ENCODE measurements at places on chromosomes 3 and 15.

DNA sequence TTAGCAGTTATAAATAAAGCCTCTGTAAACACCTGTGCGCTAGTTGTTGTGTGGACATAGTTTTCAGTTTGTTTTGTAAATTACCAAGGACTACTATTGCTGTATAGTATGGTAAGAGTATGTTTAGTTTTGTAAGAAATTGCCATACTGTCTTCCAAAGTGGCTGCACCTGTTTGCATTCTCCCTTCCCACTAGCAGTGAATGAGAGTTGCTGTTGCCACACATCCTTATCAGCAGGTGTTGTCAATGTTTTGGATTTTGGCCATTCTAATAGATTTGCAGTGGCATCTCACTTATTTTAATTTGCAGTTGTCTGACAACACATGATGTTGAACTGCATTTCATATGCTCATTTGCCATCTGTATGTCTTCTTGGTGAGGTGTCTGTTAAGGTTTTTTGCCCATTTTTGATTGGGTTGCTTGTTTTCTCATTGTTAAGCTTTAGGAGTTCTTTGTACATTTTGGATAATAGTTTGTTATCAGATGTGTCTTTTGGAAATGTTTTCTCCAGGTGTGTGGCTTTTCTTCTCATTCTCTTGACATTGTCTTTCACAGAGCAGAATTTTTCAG lies 14.9 kb downstream of the TCAIM start:
- DNase-seq, result no peak

DNA sequence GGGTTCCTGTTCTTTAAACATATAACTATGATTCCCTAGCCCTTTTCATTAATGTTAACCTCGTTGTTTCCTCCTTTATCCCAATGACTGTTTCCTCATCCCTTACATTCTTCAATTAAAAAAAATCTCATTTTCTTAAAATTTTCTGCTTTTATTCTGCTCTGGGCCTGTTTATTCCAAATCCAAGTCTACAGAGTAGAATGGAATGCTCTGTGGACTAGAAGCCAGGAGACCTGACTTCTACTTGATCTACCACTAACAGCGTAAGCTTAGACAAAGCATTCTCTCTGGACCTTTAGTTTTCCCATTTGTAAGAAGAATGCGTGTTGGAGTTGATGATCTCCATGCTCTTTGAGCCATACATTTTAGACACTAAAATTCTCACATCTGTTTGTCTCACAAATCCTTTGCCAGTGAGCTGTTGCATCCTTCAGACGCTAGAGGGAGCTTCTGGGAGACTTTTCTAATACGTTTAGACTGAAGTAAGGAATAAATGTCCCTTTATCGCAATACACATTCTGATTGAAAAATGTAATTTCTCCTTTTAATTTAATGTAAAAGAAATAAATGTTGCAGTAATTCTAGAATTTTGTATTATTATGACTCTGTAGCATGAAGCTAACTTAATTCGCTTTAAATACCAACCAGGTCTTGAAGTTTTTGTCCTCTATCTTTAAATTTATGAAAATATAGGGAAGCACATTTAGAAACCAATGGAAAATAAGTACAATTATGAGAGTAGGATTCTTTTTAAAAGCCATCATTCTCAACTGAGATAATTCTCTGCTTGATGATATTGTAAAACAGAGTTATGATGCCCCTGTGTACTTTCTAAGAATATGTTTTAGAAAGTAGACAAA lies 21.7 kb upstream of the GMNC start:
- peak; percentile 53 for DNase-seq

- no peak for DNase-seq
Observed at GRCh38 chr3:156847752-156848448, 21.7 kb downstream of the LEKR1 start.

DNA sequence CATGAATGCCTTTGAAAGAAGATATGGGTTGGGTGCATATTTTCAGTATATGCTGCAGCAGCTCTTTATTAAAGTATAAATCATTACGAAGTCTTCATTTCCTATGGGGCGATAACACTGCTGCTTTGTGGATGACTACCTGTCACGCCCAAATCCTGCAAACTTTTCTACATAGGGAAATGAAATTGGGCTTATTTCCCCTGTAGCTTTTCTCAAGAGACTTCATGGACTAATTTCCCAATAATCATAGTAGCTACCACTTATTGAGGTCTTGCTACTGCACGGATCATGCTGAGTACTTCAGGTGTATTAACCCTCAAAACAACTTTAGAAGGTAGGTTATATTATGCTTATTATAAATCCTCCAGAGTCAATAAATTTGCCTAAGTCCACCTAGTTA lies 8.0 kb downstream of the TGFBR2 start:
- no peak for DNase-seq

- no peak for DNase-seq
Observed at GRCh38 chr3:10515884-10516495, 10.6 kb upstream of the ATP2B2 start.

DNA sequence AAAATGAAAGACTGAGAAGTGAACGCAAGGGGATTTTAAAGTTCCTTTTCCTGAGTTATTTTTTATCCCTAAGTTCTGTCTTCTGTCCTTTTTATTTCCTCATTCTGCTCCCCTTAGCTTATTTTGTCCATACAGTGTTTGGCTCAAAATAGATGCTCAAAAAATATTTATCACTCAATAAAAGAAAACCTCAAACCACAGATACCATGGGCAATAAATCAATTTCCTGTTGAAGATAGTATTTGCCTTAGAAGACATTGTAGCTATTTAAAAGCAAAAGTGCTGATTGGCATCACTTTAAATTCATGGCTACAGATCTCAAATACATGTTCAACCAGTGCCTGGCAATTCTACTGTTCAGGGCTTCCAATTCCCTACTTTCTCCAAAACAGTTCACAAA lies 316.5 kb upstream of the ADAMTS9 start:
- DNase-seq, result no peak

Measured in left lung (tissue), 14 donors.